ENCODE measurements at places on chromosomes 7 and 10.

DNA sequence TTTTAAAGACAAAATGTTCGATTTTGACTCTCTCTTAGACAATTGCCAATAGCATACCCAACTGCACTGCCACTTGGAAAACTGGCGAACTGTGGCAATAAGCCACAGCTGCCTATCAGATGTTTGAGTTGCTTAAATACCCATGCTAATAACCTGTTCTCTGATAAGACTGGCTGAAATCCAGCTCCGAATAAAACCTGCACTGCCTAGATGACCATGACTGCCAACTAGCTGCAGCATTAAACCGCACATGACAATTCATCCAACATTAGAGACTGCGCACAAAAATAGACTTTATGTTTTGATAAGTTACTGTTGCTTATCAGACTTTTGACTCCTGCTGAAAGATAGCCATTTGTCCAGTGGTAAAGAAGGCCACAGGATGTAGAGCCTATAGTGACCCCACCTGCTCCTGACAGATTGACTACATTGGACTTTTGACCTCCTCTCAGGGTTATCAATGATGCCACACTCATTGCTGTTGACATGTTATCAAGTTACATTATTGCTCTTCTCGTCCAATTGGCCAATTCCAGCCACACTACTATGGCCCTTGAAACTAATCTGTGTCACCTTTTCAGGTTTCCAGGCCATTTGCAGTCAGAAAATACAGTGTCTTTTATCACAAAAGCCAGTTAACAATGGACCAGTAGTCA, 299.0 kb downstream of the HGF start:
- no peak for DNase-seq

GRCh38 chr7:128530855-128531104, 54.2 kb downstream of the METTL2B start:
- no peak for DNase-seq

- no peak for DNase-seq
Measured at GRCh38 chr10:68082872-68083271, 7.8 kb upstream of the HERC4 start.

DNA sequence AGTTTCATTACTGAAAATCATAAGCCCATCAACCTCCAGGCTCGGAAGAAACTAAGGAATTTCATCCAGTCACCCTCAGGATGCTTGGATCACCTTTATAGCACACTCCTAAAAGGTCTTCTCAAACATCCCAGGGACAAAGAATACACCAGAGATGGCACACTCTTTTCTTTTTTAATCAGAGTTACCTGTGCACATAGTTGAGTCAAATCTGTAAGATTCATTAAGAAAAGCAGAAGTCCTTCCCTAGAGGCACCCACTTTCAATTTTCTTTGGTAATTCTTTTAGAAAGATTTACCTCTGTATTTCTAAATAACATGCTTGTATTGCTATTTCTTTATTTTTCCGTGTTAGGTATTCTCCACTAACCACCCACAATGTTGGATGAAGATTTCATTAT, 50.6 kb upstream of the IL6 start:
- no peak for DNase-seq

DNA sequence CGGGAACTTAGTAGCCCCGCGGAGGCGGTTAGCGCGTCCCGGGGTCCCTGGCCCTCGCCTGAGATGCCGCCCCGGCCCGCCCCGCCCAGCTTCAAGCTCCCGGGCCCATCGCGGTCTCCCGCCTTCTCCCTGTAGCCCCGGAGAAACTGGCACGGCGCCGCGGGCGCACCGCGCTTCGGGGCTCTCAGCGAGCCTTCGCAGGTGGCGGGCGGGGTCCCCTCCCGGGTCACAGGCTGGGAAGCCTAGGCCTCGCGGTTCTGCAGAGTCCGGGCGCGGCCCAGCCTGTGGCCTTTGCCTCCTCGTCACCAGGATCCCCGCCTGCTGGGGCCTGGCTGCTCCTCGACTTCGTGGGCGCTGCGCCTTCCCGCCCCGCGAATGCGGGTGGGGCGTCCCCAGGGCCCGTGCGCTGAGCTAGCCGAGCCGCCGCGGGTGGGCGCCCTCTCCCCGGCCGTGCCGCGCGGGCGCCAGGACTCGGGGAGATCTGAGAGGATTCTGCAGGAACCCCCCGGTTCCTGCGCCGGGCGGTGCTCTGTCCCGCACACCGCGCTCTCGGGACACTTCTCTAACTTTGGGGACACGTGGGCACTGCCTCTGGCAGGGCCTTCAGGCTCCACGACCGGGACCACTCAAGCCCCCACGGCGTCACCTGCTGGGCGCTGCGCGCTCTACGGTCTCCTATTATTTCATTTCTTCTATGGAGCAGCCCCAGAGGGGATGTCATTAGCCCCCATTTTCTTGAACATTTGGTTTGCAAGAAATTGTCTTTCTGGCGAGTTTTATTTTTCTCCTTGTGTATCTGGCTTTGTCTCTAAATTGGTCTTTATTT, 682 bp upstream of the RGS10 start:
- peak; percentile 39 for DNase-seq
